PC-3 (cell line): ENCODE measurements at places on chromosomes 1 and 21. TPM values are rescaled to one million over a fixed set of nuclear protein-coding genes. Genes with fewer than 3 reads are reported as not detected.

- no peak for DNase-seq
Observed at GRCh38 chr21:43728154-43728466, 9.2 kb downstream of the PDXK start.

SZT2 gene
- 22.2 and 31.3 TPM in 2 replicates for total RNA-seq

DNA sequence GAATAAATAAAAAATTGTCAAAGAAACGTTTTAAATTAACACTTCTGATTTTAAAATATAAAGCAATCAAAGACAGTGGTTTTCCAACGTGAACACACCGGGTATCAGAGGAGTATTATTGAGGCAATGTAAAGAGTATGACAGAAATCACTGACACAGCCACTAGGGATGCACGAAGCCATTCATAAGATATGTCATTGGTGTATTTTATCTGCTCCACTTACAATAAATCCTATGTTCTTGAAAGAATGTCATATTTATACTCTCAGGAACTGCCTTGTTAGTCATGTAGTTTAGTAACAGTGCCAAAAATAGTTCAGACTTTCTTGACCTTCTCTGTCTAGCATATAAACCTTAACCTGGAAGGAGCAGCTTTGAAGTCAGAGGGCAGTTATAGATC is 835.0 kb upstream of the NCAM2 start:
- peak; percentile 5 for DNase-seq

DNA sequence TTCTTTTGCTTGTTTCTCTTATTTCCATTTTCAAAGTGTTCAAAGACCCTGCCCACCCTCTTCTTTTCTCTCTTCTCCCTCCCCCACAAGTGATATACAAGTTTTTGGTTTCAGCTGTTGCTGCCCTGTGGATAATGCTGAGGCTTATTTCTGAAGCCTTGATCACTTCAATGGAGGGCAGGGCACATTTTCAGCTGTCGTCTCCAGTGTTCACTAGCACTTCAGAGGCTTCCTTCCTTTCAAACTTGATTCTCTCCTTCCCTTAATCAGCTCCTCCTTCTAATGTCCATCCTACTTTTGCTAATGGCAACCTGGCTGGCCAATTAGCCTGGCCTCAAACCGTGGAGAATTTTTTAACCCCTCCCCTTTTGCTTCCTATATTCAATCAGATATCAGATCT is 435.7 kb upstream of the RUNX1 start:
- DNase-seq = no peak

DNA sequence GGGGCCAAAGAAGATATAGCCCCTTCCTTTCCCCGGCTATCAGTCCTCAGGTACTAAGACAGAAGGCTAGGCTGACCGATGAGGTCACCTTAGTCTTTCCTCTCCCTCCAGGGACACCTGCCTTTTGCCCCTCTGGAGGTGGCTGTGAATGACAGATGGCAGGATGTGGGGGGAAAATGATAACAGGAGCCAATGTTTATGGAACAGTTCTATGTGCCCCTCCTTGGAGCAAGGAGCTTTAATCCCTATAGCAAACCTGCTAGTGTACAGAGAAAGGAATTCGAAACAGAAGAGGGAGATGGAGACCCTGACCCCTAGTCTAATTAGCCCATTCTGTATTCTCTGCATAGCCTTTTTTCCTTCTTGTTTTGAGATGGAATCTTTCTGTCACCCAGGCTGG is 28.1 kb downstream of the SERINC2 start:
- no peak for DNase-seq

CCDC18 gene
- total RNA-seq = 8.8 and 18.9 TPM in 2 replicates
